ENCODE measurements at places on chromosomes 12 and 14.

GRCh38 chr12:7162691-7163114 is 26.8 kb upstream of the PEX5 start:
- no peak for DNase-seq

GRCh38 chr12:79453820-79454219 is 236.9 kb downstream of the PAWR start:
- no peak for DNase-seq

- DNase-seq = no peak
Observed at GRCh38 chr14:36479344-36479743, 40.7 kb downstream of the NKX2-1 start.

- DNase-seq = no peak
Observed at GRCh38 chr12:28415755-28416154, 225.5 kb downstream of the CCDC91 start.

- no peak for DNase-seq
Observed at GRCh38 chr12:17976202-17976601, 113.8 kb downstream of the RERGL start.

DNA sequence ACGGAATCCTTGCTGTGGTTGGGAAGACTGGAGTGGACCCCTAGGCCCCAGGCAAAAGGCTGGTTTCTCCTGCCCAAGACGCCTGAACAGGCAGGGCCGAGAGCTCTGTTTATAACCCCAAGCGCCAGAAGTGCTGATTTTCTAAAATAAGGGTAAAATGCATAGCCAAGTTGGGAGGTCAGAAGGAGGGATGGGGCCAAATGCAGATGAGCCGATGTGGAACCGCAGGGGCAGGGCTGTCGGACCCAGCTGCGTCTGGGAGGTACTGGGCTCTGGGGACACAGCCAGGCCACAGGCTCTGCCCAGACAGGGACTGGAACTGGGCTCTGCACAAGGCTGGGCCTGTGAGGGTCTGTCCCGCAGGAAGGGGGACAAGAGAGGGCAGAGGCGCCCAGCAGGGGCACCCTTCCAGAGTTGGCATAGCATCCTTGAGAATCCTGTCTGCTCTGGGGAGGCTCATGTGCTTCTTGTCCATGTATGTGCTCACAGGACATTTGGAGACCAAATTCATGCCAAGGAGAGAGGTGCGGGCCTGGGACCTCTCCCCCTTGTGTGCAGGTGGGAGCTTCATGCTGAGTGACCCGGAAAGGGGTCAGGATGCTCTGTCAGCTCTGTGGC is 49.1 kb downstream of the JAG2 start:
- DNase-seq = no peak

DNA sequence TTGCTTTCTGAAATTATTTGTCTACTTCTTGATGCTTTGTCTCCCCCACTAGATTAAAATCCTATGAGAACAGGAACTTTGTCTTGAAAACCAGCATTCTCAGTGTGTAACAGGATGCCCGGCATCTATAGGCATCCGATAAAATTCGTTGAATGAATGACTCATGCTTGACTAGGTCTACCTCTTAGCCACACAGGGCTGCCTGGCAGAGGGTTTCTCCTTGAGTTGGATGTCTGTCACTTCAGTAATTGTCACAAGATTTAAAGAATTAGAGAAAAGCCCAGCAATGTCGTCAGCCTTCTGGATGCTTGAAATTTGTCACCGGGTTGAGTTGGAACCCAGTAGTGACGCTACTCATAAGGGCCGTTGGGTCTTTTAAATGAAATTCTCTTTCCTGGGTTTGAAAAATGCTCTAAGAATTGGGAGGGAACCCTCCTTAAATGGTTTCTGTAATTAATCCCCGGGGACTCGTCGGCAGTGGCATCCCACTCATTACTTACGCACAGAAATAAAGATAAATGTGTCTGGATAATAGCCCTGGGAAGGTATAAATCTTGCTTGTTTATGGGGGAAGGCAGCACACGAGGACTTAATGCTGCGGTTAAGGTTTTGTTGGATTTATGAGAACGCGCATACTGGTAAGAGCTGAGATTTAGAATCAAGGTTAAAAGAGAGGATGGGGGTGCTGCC is 194.1 kb downstream of the AACS start:
- no peak for DNase-seq

GRCh38 chr14:49908433-49908782 is 15.5 kb downstream of the ARF6 start:
- DNase-seq = no peak

DNA sequence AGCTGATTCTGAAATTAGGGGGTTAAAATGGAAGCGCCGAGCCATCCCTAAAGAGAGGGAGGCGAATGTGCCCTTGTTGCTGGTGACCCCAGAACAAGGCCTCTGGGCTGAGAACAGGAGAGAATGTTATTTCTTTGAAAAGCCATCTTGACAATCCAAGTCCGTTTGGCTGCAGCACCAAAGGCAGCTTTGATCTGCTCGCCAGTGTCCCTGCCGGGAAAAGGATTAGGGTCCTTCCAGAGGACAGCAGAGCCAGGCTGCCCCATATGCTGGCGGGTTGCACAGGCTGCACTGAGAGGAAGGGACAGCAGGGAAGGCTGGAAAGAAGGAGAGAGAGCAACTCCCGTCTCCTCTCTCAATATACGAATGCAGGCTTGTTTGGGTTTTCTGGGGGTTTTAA is 141.7 kb downstream of the TMEM132C start:
- no peak for DNase-seq

- DNase-seq = no peak
Observed at GRCh38 chr14:76304536-76305267, 71.2 kb upstream of the ESRRB start.

GRCh38 chr12:48193623-48194022 is 9.5 kb downstream of the OR10AD1 start:
- no peak for DNase-seq

GRCh38 chr14:99391671-99392070 is 89.0 kb downstream of the SETD3 start:
- no peak for DNase-seq

Measured in stimulated activated CD8-positive, alpha-beta memory T cell treated with anti-CD3 and anti-CD28 coated beads, Interleukin-15, amount 100 ng/mL, for 24 hours (primary cell).